ENCODE measurements at places on chromosomes 7 and 10.

GRCh38 chr10:123044391-123044790 is 35.6 kb downstream of the ACADSB start:
- no peak for DNase-seq

DNA sequence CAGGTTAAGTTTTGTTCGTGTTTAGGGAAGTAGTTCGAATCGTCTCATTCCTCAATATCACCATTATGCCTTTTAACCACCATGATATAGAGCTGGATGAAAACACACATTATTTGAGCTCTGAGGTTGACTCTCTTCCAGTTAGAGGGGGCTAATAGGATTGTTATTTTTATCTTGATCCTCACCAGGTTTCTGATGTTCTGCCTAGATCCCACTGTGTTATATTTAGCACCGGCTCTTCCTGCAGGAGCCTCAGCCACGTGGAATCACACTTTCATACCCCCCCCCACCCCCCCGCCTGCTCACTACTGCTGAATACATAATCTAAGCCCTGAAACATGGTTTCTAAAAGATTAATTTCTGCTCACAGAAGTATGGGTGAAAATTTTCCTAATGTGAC is 88.3 kb downstream of the NRCAM start:
- DNase-seq = no peak

DNA sequence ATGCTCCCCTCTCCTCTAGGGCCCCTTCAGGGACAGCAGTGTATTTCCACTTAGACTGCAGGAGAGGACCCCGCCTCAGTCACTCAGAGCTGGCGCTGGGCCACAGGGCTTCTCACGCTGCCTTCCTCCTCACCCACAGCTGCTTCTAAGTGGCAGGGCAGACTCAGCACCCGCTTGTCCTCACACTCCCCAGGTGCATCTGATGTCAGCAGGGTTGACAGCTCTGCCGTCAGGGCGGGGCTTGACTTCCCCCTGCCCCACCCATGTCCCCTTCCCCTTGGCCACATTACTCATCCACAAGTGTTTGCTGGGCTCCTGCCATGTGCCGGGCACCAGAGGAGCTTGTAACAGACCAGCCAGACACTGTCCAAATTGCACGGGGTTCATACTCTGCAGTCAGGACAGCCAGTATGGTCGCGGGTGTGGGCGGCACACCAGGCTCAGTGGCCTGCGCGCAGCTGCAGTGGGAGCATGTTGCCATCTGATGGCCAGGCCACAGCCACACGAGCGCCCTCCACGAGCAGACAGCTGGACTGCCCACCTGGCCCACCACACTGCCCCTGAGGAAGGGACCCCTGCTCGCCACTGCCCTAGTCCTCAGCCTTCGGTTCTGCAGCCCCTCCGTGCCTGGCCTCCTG is 29.3 kb upstream of the TTYH3 start:
- no peak for DNase-seq

DNA sequence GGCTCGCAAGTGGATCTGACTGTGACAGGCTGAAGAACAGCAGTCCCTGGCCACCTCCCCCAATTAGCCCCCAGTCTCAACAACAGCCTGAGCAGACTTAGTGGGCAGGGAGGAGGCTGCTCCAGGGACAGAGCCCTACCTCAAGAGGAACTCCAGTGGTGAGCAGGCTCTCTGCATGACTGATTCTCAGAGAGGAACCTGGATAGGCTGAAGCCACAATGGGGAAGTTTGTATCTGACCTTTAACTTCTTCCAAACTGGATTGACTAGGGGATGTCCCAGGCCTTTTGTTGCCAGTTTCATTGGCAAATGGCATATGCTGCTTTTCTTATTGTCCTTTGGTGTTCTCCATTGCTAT is 93.0 kb downstream of the ARHGAP22 start:
- no peak for DNase-seq

All from stimulated activated CD8-positive, alpha-beta memory T cell treated with anti-CD3 and anti-CD28 coated beads, Interleukin-4, amount 100 ng/mL, for 1 hour (primary cell).